ENCODE measurements at places on chromosomes 6 and 20. TPM values are rescaled to one million over a fixed set of nuclear protein-coding genes. Genes with fewer than 3 reads are reported as not detected.

Gene ANGPT4
- total RNA-seq, result not detected

Gene DEFB125
- not detected for total RNA-seq

Gene PREX1
- 8.3 TPM for total RNA-seq

Gene PAK5
- total RNA-seq, result not detected

Gene CYP24A1
- total RNA-seq, result not detected

Gene LMBRD1
- 43.3 TPM for total RNA-seq

Gene TDRD6
- 0.36 TPM for total RNA-seq

Gene ANKEF1
- total RNA-seq, result 0.73 TPM

Gene PNPLA1
- total RNA-seq, result not detected

Gene THBS2
- total RNA-seq, result 171 TPM

Gene SLC22A16
- 0.15 TPM for total RNA-seq

Gene MAK
- total RNA-seq, result 0.33 TPM

Gene GZF1
- total RNA-seq, result 20.7 TPM

Gene TAGAP
- total RNA-seq, result not detected

Gene SPATS1
- total RNA-seq, result not detected

Gene CGA
- total RNA-seq, result not detected

Gene BEND6
- 2.3 TPM for total RNA-seq

Gene C6orf52
- total RNA-seq, result 0.46 TPM

Gene LPA
- total RNA-seq, result not detected

Gene TEAD3
- 4.1 TPM for total RNA-seq

Gene NOX3
- not detected for total RNA-seq

Gene DZANK1
- 1.00 TPM for total RNA-seq

Gene SNRNP48
- 14.9 TPM for total RNA-seq

Gene MYLK2
- total RNA-seq, result 0.34 TPM

Gene LGSN
- total RNA-seq, result not detected

Gene CASS4
- 0.15 TPM for total RNA-seq

Gene CDH4
- total RNA-seq, result 2.2 TPM

Gene MAN1A1
- 3.1 TPM for total RNA-seq

Gene BACH2
- total RNA-seq, result 4.0 TPM

Gene KIFC1
- total RNA-seq, result 59.6 TPM

Gene BANF2
- total RNA-seq, result not detected

Gene MRAP2
- total RNA-seq, result 4.0 TPM

Gene PI3
- total RNA-seq, result not detected

Gene ZC2HC1B
- not detected for total RNA-seq

Gene HCK
- total RNA-seq, result 0.36 TPM

Gene RNF39
- not detected for total RNA-seq

Gene VGLL2
- not detected for total RNA-seq

Gene C6orf58
- 2.2 TPM for total RNA-seq

Gene TUBB1
- not detected for total RNA-seq

Gene TBXT
- not detected for total RNA-seq

Gene LY6G5C
- total RNA-seq, result under 0.01 TPM

Gene LST1
- total RNA-seq, result not detected

Gene LTA
- total RNA-seq, result not detected

Gene PPIL6
- total RNA-seq, result 4.8 TPM

Gene RBM24
- total RNA-seq, result not detected

Gene GRIK2
- 24.4 TPM for total RNA-seq
